Spinal cord (tissue), 10 donors: ENCODE measurements at places on chromosomes 1 and 21.
A peak's percentile ranks its signal among the peaks of the same experiment; 100 is the strongest.

DNA sequence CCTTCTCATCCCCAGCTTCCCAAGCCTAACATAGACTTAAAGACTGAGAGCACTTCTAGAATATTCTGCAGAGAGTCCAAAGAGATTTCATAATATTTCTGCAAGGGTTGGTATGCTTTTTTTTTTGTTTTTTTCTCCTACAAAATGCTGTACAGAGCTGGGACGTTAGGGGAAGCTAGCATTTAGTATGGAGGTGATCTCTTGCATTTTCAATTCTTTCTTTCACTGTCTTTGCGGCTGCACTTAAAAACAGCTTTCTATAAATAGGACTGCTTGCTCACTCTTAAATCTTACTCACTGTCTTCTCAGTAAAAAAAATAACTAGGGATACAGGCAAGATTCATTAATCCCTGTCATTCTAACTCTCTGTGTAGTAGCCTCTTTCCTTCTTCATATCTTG, 7.4 kb downstream of the DSCAM start:
- no peak for DNase-seq

GRCh38 chr1:192878249-192878648, 69.4 kb downstream of the RGS2 start:
- no peak for DNase-seq

GRCh38 chr1:20425622-20426021, 60.4 kb downstream of the CAMK2N1 start:
- no peak for DNase-seq

GRCh38 chr21:32096411-32096810, 182.4 kb downstream of the MIS18A start:
- DNase-seq = no peak

- DNase-seq = no peak
Measured at GRCh38 chr21:18369115-18369514, 34.5 kb downstream of the TMPRSS15 start.

GRCh38 chr1:13700521-13701270, 708 bp downstream of the PRDM2 start:
- peak; percentile 80 for DNase-seq

GRCh38 chr1:185566995-185567394, 167.2 kb upstream of the HMCN1 start:
- no peak for DNase-seq

- DNase-seq = no peak
Measured at GRCh38 chr1:2300004-2300771, 72.1 kb downstream of the SKI start.

DNA sequence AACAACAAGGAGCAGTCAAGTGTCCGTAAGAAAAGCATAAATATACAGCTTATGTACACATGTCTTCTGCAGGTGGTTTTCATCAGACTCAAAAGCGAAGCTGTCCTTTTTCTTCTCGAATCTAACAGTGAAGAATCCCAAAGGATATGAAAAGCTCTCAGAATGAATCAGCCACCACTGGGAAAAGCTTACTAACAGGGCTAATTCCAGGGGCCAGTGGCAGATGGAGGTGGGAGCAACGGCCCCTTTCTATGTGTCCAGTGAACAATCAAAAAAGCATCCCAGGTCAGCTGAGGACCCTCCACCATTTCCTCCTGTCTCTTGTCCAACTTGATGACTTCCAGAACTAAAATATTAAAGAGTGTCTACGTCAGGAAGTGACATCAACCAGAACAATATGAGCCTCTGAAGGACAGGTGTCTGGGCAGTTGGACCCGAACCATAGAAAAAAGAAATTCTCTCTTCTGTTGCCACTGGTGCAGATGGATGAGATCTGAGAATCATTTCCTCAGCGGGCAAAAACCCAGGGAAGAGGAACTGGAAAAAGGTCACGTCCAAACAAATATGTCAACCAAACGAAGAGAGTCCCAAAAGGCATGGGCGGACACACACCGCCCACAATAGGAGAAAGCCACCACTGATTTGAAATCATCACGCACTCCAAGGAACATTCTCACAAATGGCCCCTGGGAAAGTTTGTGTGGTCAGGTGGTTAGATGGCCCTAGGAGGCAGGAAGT, 70.4 kb upstream of the TIAM1 start:
- no peak for DNase-seq

GRCh38 chr21:44379991-44380865, 26.8 kb downstream of the TRPM2 start:
- DNase-seq = peak; percentile 4

GRCh38 chr1:155499953-155500639, 62.5 kb downstream of the ASH1L start:
- DNase-seq = no peak

DNA sequence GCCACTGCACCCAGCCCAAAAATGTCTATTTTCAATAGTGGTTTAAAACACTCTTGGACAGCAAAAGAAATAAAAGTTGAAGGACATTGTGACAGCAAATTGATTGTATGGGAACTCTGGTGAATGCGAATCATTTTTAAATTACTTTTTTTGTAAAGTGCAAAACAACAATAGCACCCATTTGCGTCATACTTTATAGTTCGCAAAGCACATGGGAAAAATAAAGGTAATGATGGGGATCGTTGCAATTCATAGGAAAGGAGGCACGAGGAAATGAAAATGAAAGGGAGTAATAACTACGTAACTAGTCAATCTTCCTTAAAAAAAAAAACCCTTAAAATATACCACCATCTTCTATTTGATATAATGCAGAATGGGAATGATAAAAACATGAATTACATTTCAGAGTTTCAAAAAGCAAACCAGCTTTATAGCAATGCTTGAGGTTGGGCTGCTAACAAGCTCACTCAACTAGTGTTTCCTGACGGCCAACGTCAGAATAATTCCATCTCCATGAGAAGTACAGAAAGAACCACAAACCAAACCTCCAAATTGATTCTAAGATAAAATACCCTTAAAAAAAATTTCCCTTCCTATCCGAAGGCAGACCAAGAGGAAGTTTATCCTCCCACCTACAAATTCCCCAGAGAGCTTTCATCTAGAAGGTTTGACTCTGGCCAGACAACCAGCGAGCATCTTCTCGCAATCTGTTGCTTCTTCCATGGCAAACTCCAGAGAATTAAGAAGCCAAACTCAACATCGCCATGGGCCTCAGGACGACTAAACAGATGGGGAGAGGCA, at the start of gene EDARADD:
TSS of gene EDARADD (plus strand) at position 606 of the 801 bp plus-strand sequence. CDS start at position 765, 159 bp downstream.
- DNase-seq = no peak

- no peak for DNase-seq
Measured at GRCh38 chr1:202586871-202587270, 123.4 kb downstream of the SYT2 start.

GRCh38 chr1:150415800-150416199, 51.9 kb downstream of the RPRD2 start:
- DNase-seq = no peak

- DNase-seq = no peak
Measured at GRCh38 chr1:233912909-233913308, 8.4 kb downstream of the SLC35F3 start.

GRCh38 chr1:57440096-57440495, 16.2 kb upstream of the DAB1 start:
- DNase-seq = no peak

GRCh38 chr1:64890699-64891447, 75.5 kb downstream of the JAK1 start:
- no peak for DNase-seq

- DNase-seq = no peak
Measured at GRCh38 chr1:183958958-183959357, 78.6 kb downstream of the COLGALT2 start.

DNA sequence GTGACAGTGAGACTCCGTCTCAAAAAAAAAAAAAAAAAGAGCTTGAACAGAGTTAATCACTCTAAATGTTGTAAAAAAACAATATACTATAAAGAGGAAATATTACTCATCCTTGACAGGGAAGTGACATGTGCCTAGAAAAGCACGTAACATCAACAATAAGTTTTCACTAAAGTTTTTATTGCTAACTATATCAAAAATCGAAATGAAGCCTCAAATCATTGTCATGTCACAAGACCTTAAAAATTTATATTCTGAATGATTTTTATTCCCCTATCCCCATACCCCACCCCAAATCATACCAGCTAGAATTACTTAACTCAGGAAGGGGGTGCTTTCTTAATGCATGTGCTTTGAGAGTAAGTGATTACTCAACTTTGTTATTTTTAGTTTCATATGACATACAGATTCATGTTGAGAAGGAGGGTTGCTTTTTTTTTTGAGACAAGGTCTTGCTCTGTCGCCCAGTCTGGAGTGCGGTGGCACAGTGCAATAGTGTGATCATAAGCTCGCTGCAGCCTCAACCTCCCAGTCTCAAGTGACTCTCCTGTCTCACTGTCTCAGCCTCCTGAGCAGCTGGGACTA, 53.6 kb upstream of the MUTYH start:
- DNase-seq = no peak

DNA sequence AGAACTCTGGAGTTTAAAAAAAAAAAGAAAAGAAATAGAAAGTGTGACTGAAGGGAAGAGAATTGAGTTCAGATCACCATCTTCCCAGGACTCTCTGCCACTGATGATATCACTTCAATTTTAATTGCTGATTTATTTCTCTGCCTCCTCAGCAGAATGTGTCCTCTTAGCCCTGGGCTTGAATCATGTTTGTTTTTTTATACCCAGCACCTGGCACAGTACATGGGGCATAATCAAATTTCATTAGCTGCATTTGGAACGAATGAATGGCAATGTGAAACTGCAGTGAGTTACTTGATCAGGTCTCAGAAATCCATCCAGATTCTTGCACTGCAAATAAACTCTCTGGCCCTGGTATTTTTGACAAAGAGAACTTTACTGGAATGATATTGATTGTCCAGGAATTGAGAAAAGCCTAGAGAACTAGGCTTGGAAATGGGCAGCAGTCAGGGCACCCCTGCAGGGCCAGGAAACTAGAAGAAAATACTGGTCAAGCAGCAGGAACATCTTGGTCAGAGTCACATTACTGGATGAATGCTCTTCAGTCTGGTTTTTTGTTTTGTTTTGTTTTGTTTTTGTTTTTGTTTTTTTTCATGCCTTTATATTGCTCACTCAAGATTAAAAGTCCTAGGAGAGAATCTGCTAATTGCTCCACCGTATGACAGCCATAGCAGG, 103.8 kb upstream of the FAM78B start:
- DNase-seq = no peak

DNA sequence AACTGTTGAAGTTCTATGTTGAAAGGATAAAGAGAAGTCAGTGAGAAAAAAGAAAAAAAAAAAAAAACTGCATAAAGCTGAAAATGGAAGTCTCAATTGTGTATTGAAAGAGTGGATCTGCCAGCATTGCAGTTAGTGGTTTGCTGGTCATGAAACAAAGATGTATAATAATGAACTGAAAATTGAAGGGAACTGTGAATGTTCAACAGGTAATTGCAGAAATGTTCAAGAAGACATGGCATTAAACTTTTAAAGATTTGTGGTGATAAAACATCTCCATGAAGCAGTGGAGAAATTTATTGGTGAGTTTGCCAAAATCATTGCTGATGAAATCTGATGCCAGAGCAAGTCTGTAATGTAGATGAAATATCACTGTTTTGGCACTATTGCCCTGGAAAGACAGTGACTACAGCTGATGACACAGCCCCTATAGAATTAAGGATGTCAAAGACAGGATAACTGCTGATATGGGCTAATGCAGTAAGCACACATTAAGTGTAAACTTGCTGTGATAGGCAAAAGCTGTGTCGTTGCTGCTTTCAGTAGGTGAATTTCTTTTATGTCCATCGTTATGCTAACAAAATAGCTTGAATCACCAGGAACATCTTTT, 71.0 kb downstream of the RD3 start:
- no peak for DNase-seq

DNA sequence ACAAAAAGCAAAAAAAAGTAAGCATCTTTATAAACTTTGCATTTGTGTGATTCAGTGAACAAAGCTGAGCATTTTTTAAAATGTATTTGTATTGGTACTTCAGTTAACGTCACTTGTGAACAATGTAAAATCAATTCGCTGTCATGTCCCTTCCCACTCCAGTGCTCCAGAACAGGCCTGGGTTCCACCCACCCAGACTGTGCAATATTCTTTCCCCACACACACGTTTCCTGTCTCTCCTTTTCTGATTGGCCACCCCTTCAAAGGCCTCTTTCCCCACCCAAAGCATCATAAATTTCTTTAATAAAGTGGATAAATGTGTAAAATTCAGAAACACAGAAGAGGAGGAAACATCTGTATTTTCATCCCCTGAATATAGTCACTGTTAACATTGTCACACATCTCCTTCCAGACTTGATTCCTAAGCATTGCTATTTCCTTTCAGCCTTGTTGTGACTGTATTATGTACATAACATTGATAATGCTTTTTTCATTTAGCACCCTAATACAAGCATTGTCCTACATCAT, 12.0 kb downstream of the CLEC20A start:
- DNase-seq = no peak

DNA sequence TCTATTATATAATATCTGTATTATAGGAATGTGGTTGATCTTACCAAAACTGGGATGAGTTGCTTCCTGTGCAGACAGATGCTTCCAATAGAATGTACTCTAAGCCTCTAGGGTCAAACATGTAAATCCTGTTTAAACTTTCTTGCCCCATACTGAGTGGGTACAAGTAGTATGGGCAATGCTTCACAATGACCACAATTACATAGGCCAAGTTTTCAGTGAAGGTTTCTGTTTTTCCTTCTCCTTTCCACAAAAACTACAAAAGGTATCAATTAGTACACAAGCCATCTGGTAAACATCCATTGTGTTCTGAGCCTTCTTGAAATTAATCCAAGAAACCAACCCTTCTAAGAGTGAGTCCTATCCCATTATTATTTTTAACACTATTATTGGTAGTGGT, 16.8 kb downstream of the OTUD7B start:
- no peak for DNase-seq
